Cardiac septum (tissue), 1 donor: ENCODE measurements at places on chromosomes 4 and X.

DNA sequence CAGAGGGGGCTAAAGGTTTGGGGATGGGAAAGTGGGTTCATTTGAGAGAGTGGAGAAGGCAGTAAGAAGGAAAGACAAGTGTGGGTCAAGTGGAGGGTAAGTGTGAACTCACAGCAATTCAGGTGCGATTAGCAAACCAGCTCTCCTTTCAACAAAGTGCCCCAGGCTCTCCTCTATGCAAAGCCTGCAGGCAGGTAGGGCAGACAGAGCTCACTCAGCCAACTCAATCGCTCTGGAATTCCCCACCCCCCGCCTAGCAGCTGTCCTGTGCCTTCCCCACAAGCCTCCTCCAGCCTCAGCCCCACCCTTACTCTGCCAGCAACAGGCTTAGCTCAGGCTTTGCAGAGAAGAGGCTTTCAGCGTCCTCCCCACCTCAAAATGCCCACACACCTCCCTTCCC, 14.8 kb upstream of the MAMLD1 start:
- no peak for DNase-seq

DNA sequence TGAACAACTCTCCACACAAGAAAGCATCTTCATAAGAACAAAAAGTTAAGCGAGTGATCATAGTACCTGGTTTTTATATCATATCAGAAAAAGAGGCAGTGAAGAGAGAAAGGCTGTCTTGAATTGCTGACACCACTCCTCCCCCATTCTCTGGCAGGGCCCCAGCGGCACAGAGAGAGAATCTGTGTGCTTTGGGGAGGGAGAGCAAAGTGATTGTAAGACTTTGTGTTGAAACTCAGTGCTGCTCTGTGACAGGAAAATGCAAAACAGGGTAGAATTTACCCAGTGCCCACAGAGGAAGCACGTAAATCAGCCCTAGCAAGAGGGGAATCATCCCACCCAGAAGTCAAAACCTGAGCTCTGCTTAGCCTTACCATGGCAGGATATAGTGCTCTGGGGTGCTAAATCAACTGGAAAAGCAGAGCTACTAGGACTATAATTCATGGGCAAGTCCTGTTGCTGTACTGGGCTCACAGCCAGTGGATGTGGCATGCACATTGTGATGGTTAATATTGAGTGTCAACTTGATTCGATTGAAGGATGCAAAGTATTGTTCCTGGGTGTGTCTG, 174.6 kb downstream of the PRR32 start:
- no peak for DNase-seq

DNA sequence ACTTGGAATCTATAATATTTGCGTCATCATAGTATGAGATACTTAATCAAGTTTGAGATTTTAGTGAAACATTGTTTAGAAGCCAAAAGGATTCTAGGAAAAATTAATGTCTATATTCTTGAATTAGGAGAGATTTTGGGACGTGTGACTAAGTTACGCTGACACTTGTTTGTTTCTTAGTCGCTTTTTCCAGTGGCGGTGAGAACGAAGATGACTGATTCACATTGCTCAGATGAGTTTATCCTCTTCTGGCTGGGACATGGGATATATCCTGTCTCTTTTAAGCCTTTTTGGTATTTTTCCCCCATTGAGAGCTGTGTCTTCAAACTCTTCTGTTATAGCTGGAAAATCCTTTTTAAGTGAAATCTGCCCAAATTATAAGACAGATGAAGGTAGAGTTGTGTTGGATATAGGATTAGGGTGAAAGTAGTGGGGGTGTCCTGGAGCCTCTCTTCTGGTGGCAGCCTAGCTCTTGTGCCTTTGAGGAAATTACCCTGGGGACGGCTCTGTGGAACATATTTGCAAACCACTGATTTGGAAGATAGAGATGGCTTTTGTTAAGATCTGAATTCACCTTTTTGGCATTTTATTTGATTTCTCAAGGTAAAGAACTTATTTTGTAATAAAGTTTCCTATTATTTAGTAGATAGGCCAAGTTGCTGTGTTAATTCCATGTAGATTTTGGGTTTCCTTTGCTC, 49.7 kb downstream of the HTT start:
- DNase-seq, result no peak

DNA sequence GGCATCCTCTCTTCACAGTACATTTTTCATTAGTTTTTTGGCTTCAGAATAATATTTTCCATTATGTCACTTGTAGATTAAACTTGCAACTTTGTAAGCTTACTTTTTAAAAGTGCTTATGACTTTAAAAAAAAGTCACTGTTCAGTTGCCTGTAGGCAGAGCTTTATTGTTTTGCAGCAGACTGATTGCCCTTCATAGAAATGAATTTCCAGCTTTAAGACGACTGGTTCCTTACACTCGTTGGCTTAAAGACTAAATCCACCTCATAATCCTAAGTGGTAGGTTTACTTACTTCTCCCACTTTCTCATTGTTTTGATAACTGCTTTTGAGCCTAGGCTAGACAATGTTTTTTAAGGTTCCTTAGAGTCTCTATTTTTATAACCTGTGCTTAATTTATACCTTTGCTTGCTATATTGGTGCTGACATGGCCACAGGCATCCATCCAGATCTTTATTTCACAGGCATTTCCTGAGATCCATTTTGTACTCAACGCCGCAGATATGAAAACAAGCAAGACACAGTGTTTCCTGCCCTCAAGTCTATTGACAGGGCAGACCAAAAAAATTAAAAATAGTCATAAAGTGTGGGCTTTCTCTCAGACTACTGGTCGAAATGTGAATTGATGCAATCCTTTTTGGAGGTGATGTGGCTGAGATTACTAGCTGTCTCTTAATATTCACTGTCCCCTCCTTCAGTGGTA, 12.6 kb upstream of the IL13RA2 start:
- no peak for DNase-seq

- no peak for DNase-seq
Measured at GRCh38 chrX:87005183-87005582, 512.4 kb upstream of the KLHL4 start.

GRCh38 chrX:71053217-71053621, 14.9 kb downstream of the SNX12 start:
- DNase-seq, result no peak

- DNase-seq, result no peak
Measured at GRCh38 chr4:40308528-40309122, 26.5 kb upstream of the CHRNA9 start.

- DNase-seq, result no peak
Measured at GRCh38 chrX:80174925-80175574, 160.5 kb downstream of the TBX22 start.

- DNase-seq, result no peak
Measured at GRCh38 chrX:37867536-37868153, 20.3 kb upstream of the DYNLT3 start.

GRCh38 chrX:42832764-42833549, 55.0 kb upstream of the PPP1R2C start:
- DNase-seq, result no peak

- no peak for DNase-seq
Measured at GRCh38 chr4:147843162-147843561, 111.3 kb downstream of the ARHGAP10 start.

DNA sequence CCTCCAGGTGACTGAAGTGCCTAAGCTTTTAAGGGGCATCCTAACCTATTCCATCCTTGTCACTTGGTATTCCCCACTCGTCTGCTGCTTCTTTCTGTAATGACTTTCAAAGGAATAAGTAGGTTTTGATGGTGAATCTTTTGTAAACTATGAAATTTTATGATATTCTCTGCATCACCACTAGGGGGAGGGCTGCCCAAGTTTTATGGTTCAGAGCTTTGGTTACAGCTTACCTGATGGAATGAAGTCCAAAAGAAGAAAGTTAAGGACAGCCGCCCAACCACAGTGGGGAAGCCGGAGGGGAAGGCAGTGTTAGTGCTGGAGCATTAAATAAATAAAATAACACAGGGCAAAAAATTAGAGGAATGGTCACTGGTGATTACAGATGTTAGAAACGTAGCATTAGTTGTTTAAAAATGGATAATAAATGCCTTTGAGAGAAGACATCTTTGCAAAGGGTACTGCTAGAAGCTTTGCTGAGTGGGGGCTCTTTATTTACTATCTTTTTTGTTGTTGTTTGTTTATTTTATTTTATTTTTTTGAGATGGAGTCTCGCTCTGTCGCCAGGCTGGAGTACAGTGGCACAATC, 204.9 kb downstream of the GBA3 start:
- DNase-seq, result no peak

DNA sequence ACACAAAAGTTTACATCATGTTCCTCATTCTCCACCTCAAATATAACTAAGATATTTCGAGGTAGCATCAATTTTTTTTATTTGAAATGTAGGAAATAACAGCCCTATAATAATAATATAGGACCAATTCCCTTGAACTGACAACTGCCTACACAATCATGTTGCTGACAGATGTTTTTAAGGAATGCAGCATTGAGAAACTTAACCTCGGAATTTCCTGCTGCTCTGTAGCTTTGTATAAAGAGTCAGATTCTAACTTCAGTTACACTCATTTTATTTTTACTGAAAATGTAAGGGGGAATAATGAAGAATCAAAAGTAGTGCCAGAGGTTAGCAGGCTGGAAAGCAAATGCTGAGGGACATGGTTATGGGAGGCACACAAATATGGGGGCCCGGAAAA, 235.8 kb downstream of the RBMX2 start:
- no peak for DNase-seq

GRCh38 chr4:80922941-80923340, 107.6 kb upstream of the BMP3 start:
- no peak for DNase-seq

- no peak for DNase-seq
Measured at GRCh38 chrX:67351411-67351810, 192.4 kb upstream of the AR start.

DNA sequence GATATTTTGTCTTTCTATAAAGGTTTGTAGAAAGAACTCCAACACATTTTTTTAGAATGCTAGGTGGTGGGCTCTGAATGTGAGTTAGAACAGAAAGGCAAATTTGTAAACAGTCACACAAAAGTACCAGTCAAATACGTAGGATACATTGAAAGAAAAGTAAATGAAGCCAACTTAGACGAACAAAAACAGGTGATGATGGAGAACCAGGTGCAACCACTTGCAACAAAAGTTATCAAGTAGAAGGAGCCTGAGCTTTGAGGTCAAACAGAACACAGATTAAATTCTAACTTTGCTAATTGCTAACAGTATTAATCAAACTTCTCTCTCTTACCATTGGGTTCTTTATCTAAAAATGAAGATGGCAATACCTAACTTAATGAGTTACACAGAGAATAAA, 62.7 kb upstream of the DAPP1 start:
- DNase-seq, result no peak

DNA sequence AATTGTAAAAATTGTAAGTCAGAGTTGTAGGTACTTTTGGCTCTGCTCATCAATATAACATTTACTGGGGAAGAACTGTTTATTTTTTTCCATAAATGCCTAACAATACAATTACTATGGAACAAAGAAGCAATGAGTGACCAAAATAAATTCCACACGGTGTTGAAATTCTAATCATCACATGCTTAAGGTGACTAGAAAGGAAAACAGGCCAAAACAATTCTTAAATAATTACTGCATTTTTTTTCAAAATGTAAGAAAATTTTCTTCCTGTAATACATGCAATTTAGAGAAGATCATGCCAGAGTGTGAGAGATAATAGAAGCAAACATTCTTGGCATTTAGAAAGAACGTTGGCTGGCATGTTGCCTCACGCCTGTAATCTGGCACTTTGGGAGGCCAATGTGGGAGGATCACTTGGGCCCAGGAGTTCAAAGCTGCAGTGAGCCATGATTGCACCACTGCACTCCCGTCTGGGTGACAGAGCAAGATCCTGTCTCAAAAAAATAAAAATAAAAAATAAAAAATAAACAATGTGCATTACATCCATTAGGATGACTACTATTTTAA, 22.5 kb downstream of the C4orf46 start:
- DNase-seq, result no peak

GRCh38 chr4:2303686-2304320, 41.9 kb upstream of the MXD4 start:
- no peak for DNase-seq

DNA sequence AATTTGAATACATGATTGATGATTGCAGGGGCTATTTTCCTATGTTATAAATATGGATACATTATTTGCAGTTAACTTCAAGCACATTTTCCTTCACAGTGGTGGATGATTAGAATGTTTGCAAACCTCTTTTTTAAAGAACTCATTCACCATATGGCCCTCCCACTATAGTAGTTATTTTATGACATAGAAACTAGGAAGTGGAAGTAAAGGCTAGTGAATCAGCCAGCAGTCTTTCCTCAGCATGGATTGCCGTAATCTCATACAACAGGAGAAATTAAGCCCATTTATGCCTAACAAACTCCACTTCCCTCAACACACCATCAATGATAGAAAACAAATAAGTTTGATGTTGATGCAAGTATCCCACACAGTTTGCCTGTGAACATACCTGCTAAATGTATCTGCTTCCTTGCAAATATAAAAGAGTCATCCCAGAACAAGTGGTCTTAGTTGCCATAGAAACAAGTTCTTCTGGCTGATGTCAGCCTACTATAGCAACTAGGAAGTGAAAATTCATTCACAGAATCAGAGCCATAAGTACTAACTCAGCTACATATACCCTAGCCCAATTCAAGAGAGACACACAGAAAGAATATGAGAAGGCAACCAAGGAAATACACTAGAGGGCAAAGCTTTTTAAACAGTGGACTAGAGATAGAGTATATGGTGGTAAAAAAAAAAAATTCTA, 100.9 kb upstream of the RADX start:
- no peak for DNase-seq

- no peak for DNase-seq
Measured at GRCh38 chr4:138003248-138003647, 238.9 kb downstream of the SLC7A11 start.

DNA sequence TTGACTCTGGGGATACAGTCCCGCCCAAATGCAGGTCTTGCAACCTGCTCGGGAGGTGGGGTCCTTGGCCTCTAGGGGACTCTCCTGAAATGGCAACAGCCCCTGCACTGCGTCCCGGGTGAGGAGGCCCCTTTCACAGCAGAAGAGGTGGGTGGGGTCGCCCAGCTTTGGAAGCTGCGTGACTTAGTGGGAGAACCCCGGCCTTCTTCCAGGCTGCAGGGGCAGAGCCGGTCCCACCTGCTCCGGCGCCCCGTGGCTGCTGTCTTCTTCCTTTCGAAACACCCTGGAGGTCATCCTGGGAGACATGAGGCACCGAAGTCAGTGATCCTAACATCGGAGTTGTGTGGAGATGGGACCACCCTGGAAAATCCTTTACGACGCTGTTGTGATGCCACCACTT, 103.7 kb upstream of the ADRA2C start:
- no peak for DNase-seq

DNA sequence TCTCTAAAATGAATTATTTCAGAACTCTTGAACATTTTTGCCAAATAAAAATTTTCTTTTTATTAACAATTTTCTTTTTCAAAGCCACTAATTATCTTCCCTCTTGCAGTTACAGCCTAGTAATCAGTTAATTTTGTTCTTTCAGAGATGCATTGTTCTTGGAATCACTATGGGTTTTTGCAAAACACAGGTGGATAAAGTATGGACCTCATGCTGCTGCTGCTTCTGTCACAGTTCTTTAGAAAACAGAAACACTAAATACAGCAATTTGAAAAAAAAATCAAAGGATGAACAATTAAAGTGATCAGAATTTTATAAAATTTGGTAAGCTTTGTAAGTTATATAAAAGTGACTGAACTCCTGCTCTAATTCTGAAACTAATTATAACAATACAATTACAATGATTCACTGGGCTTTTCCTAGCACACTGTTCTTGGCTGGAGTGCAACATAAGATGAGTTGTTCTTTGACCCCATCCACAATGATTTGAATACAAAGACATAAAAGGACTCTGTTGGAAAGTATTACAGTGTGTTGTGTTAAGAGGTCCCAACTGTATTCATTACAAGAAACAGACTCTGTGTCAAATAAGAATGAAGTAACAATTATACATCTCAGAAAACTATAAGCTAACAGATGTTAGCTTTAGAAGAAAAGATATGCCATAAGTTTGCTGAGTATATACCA, 59.4 kb upstream of the GK2 start:
- DNase-seq, result no peak
